Stimulated activated CD4-positive, alpha-beta T cell treated with anti-CD3 and anti-CD28 coated beads, Interleukin-1b, Interleukin-23, amount 100 ng/mL, for 1 hour (primary cell): ENCODE measurements at places on chromosomes 2 and 18.

- no peak for DNase-seq
Observed at GRCh38 chr18:44599412-44599811, 81.3 kb upstream of the SETBP1 start.

GRCh38 chr2:45818591-45818990 is 167.1 kb downstream of the PRKCE start:
- DNase-seq = no peak

- DNase-seq = no peak
Observed at GRCh38 chr2:106868275-106868674, 17.7 kb downstream of the ST6GAL2 start.

GRCh38 chr18:7172611-7173010 is 55.0 kb upstream of the LAMA1 start:
- DNase-seq = no peak

GRCh38 chr2:233773854-233774253 is 4.3 kb upstream of the MROH2A start:
- DNase-seq = no peak

- DNase-seq = no peak
Observed at GRCh38 chr2:143708682-143709081, 579.5 kb downstream of the ARHGAP15 start.

GRCh38 chr2:151264157-151264825 is 2.6 kb upstream of the RBM43 start:
- no peak for DNase-seq

GRCh38 chr2:40316620-40317019 is 135.3 kb downstream of the SLC8A1 start:
- DNase-seq = no peak

DNA sequence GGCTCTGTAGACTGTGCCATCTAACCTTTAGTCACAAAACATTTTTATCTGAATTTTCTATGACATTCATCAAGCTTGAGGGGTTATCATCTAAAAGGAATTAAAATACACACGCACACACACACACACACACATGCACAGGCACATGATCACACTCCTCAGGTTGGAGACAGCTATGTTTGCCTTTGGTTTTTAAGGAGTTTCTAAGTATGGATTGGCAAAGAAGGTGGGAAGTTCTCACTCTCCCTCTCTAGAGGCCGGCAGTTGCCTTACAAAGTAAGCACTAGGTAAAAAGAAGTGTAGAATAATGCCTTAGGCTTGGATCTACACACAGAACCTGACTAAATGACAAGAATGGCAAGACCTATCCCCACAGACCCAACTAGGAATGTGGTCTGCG is 437.1 kb downstream of the ZEB2 start:
- no peak for DNase-seq

DNA sequence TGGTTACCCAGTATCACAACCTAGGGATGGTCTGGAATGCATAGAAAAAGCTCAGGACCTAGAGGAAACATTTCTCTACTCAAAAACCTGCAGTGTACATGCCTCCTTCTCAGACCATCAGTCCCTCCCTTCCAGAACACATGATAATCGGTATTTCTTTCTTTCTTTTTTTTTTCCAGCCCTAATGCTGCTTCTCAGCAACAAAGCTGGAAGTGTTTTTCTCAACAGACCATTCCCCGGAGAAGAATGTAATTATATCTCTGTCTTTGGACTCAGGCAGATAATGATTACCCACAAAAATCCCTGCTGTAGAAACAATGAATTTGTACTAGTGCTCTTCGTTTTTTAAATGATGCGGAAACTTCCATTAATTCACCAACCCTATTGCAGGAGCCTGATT is 44.1 kb upstream of the NDUFV2 start:
- no peak for DNase-seq

DNA sequence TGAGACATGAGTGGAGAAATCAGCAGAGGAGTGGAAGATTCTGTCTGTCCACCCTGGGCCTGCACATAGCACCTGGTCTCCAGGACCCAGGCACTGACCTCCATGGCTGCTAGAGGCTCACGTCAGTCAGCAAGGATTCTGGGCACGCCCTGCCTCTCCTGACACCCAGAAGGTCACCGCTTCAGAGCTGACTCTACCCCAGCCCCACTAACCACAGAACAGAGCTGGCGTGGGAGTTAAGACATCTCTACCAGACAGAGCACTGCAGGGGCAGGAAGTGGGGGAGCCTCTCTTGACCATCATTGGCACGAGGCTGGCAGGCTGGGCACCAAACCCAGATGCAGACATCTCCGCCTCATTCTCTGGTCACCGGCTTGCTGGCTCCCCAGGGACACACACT is 3.0 kb downstream of the ADCY3 start:
- DNase-seq = no peak

DNA sequence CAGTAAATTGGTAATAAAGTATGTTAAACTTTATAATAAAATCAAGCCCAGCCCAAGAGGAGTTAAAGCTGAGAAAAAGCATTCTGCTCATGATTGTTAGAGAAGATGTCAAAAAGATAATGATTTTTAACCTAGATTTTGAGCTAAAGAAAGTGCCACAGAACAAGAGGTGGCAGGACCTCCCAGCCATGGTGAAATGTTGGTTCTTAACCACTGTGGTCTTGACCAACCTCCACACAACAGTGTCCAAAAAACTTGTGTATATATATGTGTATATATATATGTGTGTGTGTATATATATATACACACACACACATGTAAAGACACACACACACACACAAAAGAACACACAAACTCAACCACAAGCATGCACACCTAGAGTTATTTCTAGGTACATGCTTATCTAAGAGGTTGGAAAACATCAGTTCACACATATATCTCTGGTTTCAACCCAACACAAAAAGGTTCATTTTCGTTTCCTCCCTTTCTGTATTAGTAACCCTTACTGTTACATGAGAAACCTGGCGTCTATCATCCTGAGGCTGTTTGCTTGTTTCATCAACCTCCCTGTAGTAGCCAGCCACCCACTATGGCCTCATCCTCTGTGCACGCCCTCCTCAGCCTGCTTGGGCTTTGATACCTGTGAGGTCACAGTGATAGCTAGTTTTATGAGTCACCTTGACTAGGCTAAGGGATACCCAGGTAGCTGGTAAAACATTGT is 631.8 kb upstream of the ID2 start:
- no peak for DNase-seq

GRCh38 chr2:172919732-172920131 is 155.9 kb upstream of the MAP3K20 start:
- no peak for DNase-seq

- no peak for DNase-seq
Observed at GRCh38 chr2:30910686-30911085, 103.4 kb upstream of the CAPN13 start.

- DNase-seq = no peak
Observed at GRCh38 chr2:237350597-237350996, 63.4 kb downstream of the COL6A3 start.

- DNase-seq = peak; percentile 58
Observed at GRCh38 chr2:61854564-61855317, 881 bp upstream of the FAM161A start.

DNA sequence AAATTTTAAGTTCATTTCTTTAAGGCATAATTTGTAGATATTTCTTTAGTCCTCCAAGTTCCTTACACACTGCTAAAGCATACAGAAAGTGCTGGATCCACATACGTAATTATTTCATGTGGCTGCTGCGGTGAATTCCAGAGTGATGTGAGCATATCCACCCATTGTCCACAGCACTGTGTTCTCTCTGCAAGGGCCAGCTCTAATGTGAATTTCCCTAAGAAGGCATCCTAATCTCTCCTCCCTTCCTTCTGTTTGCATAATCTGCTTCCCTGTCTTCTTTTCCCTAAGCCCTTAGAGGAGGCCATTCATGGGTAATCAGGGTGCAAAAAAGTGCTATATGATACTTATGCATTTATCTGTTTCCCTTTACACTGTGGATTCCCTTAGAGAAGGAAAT is 57.2 kb downstream of the COBLL1 start:
- DNase-seq = no peak

- DNase-seq = no peak
Observed at GRCh38 chr2:233416706-233417105, 62.4 kb downstream of the DGKD start.

DNA sequence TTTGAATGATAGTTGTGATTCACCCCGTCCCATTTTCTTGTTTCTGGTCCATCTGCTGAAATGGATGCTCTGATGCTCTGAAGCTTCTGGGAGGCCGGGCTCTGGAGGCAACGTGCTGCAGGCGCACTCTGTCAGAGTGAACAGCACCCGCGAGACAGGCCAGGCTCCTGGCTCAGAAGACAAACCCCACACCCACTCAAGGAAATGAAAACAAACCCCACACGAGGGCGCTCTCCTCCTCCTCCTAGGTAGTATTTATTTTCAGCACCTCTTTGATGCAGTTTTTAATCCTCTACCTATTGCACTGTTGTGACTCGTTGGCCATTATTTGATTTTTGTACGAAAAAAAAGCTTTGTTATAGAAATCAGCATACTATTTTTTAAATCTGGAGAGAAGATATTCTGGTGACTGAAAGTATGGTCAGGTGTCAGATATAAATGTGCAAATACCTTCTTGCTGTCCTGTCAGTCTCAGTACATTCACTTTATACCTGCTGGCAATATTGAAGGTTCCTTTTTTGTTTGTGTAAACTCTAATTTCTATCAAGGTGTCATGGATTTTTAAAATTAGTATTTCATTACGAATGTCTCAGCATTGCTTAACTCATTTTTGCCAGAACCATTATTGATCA is 10.3 kb upstream of the CHST10 start:
- DNase-seq = peak; percentile 17

DNA sequence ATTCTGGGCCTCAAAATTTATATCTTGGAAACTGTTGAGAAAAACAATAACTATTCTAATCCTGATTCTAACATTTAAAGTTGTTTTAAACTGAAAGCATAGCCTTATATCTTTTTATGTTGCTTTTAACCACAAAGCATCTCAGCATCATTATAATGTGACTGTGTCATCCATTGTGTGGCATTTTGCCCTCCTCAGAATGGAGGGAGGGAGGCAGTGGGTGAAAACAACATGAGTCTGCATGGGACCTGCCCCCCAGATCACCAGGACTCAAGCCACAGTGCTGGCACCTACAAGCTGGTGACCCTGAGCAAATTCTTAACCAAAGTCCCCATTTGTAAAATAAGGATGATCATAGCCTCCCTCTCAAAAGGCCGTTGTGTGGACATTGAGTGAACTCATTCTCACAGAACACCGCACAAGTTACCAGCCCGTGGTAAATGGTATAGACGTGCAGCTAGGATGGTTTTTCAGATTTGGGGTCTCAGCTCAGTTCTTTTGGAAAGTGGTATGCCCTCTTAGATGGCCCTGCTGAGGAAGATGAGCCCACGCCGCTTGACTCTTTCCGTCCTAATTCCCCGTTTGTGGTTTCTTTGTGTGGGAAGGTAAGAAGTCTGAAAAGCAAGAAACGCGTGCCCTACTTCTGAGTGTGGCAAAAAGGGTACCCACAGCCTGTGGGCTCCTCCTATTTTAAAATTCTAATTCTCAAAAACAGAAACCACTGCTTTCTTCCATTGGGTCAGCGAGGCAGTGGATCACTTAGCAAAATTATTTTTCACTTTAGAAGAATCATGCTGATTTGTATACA is 305.0 kb upstream of the ID2 start:
- DNase-seq = no peak

GRCh38 chr18:22385718-22386117 is 32.0 kb downstream of the CTAGE1 start:
- no peak for DNase-seq

DNA sequence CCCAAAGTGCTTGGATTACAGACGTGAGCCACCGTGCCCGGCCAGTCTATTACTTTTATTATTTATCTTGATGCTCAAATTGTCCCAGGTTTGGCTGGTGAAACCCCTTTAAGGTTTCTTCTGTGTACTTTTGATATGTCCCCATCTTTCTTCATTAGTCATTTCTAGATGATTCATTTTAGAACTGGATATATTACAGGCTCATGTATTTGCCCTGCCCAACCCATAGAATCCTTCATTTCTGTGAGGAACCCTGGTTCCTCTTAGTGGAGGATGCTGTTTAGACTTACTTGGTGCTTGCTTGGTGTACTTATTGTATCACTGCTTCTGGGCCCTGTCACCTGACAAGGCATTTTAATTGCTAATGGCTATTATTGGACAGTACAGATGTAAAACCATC is 40.1 kb downstream of the KCMF1 start:
- DNase-seq = no peak

DNA sequence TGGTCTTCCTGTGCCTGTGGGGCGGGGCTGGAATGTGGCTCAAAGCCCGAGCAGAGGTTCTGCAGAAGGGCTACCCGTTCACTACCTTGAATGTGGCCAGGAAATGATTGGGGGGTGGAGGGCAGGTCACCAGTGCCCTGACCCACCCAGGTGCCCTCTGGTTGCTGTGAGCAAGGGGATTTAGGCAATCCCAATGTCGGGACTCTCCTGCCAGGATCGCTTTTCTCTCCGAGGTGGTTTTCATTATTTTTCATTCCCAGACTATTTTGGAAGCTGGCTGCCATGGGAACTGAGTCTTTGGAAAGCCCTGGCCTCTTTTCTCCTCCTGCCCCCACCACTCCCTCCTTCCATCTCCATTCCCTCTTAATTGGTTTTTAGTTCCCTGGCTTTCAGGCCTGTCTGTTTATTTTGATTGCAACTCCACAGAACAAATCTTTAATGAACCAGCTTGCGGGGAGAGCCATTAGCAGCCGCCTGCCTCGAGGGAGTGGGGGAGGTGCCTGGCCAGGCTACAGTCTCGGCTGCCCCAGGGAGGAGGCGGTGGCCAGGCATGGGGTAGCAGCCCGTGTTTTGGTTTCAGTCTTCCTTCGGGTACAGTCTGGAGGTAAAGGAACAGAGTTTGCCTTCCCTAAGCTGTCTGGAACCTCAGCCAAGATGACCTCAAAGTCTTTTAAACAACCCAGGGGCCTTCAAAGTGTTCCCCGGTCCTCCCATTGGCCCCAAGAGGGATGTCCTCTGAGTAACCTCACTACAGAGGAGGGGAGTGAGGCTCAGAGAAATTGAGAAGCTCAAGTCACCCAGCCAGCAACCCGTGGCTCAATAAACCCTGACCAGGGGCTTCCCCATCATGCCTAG is 114.4 kb upstream of the HAAO start:
- no peak for DNase-seq

DNA sequence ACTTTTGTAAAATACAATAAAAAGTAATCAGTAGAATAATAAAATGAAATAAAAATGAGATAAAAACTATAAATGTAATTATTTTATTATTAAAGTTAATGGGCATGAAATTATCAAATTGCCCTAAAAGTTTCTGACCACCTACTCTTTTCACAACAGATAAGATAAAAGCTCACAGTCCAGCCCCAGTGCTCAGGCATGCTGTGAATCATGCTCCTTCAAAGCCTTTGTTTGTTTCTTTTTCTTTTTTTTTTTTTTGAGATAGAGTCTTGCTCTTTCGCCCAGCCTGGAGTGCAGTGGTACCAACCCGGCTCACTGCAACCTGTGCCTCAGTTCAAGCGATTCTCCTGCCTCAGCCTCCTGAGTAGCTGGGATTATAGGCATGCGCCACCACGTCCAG is 181.7 kb downstream of the ANKRD44 start:
- DNase-seq = no peak

DNA sequence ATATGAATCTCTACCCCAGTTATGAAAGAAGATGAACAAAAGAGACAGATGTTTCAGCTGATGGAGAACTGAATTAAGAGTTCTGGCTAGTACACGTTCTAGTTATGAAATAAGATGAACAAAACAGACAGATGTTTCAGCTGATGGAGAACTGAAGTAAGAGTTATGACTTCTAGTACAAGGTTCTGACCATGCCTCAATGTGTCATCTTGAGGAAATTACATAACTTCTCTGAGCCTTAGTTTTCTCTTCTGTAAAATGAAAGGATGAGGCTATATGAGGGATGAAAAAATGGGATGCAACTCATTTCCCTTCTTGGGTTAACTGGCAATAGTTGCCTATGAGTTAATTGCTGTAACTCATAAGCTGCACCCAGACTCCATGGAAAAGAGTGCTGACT is 92.9 kb upstream of the WDR75 start:
- no peak for DNase-seq
